ENCODE measurements at places on chromosomes 2 and 18.

DNA sequence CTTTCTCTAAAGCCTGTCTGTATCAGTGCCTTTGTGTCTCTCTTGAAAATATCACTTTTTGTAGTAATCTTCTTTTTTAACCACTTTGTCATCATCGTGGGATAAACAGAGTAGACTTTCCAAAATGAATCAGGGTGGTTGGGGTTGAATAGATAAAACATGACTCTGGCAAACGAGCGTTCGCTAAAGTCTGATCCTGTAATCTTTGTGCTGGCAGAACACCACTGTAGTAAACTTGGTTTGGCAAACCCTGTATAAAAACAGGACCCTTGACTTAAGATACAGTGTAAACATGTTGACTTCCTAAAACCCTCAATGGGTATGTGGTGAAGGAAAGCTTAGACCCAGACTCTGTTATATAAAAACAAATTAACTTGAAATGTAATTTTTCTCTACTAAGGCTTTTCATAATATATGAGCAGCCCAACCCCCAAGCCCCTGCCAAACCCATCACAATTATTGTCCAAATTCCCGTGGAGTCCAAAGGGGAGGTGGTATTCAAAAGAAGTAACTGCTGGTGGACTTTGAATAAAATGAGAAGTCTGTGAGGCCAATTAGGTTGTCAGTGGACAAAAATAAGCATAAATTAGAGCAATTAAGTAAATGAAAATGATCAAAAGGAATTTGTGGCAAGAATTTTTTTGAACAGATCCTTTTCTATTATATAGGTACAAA, 52.2 kb downstream of the COLEC12 start:
- DNase-seq, result no peak

GRCh38 chr2:231955758-231956472, 5.6 kb upstream of the DIS3L2 start:
- DNase-seq, result no peak

- no peak for DNase-seq
Observed at GRCh38 chr2:112255875-112256274, 1.0 kb upstream of the ZC3H8 start.

DNA sequence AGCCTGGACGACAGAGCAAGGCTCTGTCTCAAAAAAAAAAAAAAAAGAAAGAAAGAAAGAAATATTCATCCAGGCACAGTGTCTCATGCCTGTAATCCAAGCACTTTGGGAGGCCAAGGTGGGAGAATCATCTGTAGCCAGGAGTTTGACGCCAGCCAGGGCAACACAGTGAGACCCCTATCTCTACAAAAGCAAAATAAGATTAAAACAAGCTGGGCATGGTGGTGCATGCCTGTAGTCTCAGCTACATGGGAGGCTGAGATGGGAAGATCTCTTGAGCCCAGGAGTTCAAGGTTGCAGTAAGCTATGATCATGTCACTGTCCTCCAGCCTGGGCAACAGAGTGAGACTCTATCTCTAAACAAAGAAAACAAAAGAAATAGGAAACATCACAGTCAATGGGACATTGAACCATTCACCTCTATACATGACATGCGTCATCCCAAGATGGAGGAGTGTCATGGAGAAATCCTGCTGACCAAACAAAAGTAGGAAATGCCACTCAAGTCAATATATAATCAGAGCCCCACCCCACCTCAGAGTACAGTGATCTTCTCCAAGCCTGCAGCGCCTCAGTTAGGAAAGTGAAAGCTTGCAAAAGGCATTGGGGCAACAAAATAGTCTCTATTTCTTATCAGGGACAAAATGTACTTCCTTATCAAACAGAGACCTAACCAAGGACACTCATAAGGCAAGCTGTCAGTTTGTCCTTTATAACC, 9.8 kb downstream of the FEV start:
- DNase-seq, result no peak

All from stimulated activated CD4-positive, alpha-beta T cell treated with anti-CD3 and anti-CD28 coated beads, Interleukin-1b, Interleukin-23, amount 100 ng/mL, for 1 hour (primary cell).